Stimulated activated naive CD8-positive, alpha-beta T cell treated with anti-CD3 and anti-CD28 coated beads, Interleukin-15, Interleukin-2, amounts not matched to agents 100 U/mL and 50 U/mL, for 24 hours (primary cell): ENCODE measurements at places on chromosomes 2 and 18.

DNA sequence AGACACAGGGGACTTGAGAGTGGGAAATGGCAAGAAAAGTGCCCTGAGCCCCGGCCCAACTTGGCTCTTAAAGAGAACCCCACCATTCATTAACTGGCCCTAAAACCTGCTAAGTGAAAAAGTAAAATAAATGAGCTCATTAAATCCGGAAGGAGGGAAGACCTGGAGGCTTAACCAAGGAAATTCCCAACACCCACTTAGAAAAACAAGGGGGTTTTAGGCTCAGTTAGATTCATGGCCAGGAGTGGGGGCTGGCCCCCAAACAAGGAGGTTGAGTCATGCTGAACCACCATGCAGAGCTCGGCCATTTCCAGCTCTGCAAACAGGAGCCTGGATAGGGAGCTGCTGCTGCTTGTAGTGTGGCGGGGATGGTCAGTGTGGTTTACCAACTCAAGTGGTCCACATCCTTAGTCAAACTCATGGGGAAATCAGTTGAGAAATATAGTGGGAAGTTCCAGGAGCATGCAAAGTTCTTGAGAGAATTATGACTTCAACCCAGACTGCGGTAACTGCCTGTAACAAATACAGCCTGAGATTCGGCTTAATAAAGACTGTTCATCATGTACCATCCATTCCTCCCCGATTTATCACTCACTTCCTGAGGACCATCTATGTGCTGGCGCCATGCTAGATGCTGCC, 39.7 kb upstream of the MRPL19 start:
- no peak for DNase-seq

- DNase-seq, result peak; percentile 12
Observed at GRCh38 chr2:233075966-233076339, 15.8 kb downstream of the INPP5D start.

DNA sequence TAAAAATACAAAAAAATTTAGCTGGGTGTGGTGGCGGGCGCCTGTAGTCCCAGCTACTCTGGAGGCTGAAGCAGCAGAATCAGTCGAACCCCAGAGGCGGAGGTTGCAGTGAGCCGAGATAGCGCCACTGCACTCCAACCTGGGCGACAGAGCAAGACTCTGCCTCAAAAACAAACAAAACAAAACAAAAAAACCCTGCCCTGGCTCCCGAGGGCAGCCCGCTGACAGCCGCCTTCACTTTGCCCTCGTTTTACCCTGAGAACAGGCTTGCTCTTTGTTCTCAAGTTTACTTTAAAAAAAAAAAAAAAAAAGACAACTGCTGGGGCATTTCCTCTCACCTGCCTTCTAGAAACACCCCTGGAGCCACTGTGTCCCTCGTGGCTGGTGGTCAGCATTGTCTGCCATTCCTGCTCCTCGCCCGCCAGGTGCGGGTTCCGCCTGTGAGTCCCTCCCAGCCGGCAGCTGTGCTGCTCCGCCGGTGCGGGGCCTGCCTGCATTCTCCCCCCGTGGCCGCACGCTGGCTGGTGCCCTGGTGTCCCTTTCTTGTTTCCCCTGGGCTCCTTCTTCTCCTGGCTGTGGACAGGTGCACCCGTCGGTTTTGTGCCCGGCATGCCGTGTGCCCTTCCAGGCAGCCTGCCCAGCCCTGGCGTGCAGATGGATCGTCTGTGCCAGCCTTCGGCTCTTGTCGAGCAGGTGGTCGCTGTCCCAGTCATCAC, 105.7 kb downstream of the USP40 start:
- no peak for DNase-seq

- DNase-seq, result no peak
Observed at GRCh38 chr2:46857871-46858701, 57.5 kb downstream of the MCFD2 start.

DNA sequence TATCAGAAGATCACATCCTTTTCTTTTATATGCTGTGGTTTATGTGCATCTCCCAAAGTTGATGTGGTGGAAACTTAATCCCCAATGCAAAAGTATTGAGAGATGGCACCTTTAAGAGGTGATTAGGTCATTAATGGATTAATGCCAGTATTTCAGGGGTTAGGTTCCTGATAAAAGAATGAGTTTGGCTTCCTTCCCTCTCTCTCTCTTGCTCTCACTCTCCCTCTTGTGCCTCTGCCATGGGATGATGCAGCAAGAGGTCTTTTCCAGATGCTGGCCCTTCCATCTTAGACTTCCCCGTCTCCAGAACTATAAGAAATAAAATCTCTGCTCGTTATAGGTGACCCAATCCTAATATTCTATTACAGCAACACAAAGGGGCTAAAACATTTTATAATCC, 85.0 kb downstream of the TTC27 start:
- no peak for DNase-seq

DNA sequence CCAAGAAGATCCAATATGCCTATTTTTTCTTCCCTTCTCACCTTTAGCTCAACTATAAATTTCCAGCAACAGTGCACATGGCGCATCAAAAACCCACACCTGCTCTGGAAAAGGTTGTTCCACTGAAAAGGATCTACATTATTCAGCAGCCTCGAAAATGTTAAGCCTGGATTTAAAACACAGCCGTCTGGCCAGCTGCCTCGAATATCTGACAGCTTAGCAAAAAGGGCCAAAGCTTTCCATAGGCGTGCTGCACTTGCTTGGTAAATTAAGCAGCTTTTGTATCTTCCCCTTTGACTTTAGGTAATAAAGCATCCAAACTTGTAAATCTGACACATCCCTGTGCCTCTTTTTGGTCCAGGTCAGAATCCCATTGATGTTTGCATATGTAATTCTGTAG, 20.5 kb downstream of the DAPL1 start:
- no peak for DNase-seq
